Esophagus squamous epithelium (tissue), 5 donors: ENCODE measurements at places on chromosomes 12 and 14.
A peak's percentile ranks its signal among the peaks of the same experiment; 100 is the strongest.

- no peak for DNase-seq
Observed at GRCh38 chr12:100164153-100164704, 21.6 kb upstream of the BLTP3B start.

DNA sequence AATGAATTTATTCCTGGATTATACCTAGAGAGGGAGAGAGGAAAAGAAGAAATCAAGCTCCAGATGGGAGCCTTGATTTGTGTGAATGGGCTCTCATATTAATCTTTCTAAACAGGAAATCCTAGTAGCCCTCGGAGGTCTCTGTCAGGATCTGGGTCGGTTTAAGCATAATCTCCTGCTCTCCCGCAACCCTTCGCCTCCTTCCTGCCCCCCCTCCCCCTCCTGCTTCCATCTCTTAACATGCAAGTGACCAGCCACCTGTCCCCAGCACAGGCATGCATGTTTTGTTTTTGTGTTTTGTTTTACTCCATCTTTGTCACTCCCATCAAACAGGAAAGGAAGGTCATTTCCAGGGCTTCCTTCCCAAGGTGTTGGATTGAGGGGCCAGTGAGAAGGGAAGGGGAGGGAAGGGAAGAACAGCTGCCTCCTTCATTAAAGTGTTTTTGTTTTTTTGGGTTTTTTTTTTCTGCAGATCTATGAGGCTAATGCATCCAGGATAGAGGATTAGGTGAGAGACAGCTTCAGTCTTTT is 4.8 kb upstream of the KCNA5 start:
- no peak for DNase-seq

DNA sequence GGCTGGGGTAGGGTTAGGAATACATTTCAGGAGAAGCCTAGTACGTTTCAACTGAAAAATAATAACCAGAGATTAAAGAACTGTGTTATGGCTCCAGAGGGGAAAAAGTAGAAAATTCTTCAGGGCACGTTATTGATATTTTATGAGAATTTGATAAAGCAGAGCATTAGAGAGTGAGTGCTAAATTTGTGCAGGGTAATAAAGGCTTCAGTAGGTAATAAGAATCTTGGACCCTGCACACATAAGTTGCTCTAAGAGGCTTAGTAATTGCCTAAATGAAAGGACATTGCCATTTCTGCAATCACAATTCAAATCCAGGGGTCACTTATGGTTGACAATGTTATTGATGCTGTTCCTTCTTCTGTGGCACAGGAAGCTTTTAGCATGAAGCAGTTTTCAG is 439.4 kb upstream of the DCN start:
- no peak for DNase-seq

- no peak for DNase-seq
Observed at GRCh38 chr14:90788031-90788430, 28.2 kb downstream of the TTC7B start.

GRCh38 chr14:105249182-105250007 is 1.1 kb downstream of the BTBD6 start:
- DNase-seq, result no peak

DNA sequence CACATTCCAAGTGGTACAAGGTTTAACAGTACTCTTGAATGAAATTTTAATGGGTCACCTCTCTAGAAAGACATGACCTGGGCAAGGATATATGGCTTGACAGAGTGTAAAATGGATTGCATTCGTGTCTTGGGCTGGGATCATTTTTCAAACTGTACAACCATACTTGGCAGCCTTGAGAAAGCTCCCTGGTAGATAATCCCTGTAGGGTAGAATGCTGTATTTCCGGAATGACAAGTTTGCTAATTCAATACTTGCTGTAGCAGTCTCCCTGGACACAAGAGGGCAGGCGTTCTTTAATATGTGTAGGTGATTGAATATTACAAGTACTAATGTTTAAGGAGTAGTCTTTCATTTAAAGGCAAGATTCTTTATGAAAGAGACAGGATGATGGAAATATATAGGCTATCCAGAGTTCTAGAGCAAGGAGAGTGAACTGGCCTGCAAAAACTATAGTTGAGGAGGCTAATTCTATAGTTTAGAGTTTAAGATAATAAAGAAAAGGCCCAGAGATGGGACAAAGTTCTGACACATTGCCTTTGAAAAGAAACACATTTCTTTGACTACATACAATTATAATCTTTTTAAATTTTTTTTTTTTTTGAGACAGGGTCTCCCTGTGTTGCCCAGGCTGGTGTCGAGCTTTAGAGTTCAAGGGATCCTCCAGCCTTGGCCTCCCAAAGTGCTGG is 53.4 kb downstream of the PLBD1 start:
- DNase-seq, result no peak

GRCh38 chr14:99578541-99579101 is 25.4 kb downstream of the CCDC85C start:
- DNase-seq, result no peak

DNA sequence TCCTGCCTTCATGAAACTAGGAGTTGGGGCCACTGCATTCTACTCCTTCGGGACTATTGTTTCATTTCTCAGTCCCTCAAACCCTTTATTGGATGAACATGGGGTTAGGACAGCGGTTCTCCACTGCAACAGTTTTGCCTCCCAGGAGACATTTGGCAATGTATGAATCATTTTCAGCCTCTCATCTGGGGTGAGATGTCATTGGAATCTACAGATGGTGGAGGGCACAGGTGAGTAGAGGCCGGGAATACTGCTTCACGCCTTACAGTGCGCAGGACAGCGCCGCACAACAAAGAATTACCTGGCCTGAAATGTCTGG is 649 bp upstream of the GNPNAT1 start:
- no peak for DNase-seq

DNA sequence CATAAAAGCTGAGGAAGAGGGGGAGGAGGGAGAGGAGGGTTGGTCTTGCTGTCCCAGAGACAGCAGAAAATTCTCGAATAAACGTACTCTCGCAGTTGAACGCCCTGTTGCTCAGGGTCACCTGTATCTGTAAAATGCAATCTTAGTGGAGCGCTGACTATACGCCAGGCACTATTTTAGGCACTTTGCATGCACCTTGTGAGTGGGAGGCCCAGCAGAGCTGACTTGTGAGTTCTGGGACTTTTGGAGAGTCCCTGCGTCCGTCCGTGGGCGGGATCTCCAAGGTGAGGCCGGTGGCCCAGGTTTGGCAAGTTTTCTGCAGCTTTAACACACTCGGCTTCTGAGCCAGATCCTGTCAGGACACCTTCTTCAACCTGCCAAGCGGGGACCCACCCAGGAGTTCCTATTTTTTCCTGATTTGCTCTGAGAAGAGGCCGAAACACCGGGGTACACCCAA is 32.5 kb upstream of the PLEKHG6 start:
- DNase-seq, result no peak

- DNase-seq, result no peak
Observed at GRCh38 chr14:85545738-85546137, 15.8 kb downstream of the FLRT2 start.

- DNase-seq, result no peak
Observed at GRCh38 chr12:123483602-123484248, 25.8 kb downstream of the SNRNP35 start.

GRCh38 chr12:17278946-17279345 is 673.0 kb upstream of the LMO3 start:
- no peak for DNase-seq

- no peak for DNase-seq
Observed at GRCh38 chr12:49983892-49984291, 11.1 kb downstream of the AQP6 start.

GRCh38 chr12:84767079-84767478 is 145.5 kb downstream of the SLC6A15 start:
- DNase-seq, result no peak

- no peak for DNase-seq
Observed at GRCh38 chr12:53267306-53267998, 647 bp upstream of the ESPL1 start.

DNA sequence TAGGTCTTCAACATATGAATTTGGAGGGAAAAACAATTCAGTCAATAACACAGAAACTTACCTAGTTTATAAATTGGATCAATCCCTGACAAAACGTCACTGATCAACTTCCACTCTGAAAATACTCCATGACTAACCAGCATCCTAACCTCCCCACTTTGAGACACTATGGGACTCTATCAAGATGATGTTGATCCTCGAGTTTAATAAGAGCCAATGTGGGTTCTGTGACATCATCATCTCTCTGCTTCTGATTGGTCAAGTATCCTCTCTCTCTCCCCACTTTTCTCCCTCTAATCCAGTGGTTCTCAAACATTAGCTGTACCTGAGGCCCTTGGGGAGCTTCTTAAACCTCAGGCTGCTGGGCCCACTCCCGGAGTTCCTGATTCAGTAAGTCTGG is at the start of gene SMCO2:
SMCO2 (plus strand) TSS at position 301 of the 400 bp plus-strand sequence. CDS start 23,896 bp downstream, outside the sequence.
- no peak for DNase-seq

DNA sequence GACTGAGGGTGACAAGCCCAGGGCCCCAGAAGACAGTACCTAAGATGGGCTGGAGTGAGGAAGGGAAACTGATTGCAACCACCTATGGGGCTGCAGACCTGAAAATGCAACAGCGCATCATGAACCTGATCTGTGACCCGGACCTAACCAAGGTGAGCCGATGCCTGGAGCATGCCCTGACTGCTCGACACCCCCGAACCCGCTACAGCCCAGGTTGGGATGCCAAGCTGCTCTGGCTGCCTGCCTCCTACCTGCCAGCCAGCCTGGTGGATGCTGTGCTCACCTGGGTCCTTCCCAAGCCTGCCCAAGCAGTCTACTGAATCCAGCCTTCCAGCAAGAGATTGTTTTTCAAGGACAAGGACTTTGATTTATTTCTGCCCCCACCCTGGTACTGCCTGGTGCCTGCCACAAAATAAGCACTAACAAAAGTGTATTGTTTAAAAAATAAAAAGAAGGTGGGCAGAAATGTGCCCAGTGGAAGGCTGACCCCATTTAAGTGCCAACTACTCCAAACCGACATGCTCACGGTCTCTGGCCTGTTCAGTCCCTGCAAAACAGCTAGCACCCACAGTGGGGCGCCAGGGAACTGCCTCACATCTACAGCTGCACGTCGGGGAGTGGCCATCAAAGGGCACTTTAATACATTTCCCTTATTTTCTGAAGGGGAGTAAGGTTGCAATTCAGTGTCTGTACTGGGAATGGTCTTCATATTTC is 4.2 kb downstream of the RDH5 start:
- DNase-seq, result no peak

GRCh38 chr14:63392236-63392635 is 73.5 kb upstream of the GPHB5 start:
- DNase-seq, result no peak

DNA sequence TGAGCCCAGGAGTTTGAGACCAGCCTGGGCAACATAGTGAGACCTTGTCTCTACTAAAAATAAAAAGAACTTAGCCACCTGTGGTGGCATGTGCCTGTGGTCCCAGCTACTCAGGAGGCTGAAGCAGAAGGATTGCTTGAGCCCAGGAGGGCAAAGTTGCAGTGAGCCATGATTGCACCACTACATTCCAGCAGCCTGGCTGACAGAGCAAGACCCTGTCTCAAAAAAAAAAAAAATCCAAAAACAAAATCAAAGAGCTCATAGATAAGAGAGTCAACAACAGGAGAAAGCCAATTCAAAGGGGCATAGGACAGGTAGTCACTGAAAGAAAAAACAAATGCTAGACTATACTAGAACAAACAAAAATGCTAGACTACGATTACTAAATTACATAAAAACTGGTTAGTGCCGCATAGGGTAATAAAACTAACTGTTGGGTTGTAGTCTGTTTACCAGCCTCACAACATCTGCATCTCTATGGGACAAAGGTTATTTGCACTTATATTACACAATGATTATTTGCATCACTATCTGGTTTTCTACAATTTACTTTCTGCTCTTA is 16.6 kb upstream of the EEA1 start:
- DNase-seq, result no peak

GRCh38 chr14:102760496-102761193 is 16.6 kb upstream of the TRAF3 start:
- no peak for DNase-seq

DNA sequence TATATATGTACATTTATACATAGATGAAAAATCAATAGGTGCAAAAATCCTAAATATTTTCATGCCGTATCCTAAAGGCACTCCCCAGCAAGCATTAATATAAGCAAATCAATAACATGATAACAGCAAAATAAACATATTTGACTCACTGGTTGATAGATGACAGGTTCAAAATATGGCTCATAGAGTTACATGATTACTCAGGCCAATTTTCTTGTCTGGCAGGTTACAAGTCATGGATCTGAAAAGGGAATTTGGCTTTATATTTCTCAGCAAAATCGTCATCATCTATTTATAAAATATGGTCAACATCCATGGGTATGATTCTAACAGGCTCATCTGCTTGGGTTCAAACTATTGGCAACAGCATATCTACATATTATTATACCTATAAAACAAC is 34.9 kb upstream of the SYT1 start:
- DNase-seq, result no peak

GRCh38 chr14:84819528-84819927 is 710.4 kb upstream of the FLRT2 start:
- DNase-seq, result no peak

GRCh38 chr12:27109334-27110028 is 27.1 kb upstream of the C12orf71 start:
- DNase-seq, result no peak

- no peak for DNase-seq
Observed at GRCh38 chr14:52279408-52279807, 11.9 kb downstream of the PTGDR start.

DNA sequence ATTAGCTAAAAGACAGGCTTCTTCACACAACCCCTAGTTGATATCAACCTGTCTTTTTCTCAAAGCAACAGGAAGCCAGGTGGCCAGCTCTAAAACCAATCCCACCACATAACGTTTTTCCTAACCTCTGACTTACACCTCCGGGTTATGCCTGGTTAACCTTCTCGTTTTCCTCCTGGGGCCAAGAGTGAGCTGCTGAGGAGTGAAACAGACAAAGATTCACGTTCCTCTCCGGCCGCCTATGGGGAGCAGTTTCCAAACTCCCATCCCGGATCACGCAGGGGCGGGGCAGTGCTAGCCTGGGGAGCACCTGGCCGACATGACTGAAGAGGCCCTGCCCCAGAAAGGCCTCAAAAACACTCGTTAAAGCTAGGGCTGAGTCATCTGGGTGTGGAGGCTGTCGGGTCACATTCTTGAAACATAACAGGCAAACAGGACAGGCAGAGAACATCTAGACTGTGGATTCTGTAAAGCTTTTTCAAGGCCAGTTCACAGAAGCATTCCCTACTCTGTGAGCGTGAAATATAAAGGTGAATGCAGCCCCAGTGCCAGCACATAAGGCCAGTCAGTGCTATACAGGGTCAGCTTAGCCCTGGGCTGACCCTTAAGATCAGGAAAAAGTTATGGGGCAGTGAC is 25.9 kb upstream of the LGALS3 start:
- DNase-seq, result peak; percentile 37

GRCh38 chr14:89957376-89957775 is 1.6 kb downstream of the TDP1 start:
- DNase-seq, result no peak

DNA sequence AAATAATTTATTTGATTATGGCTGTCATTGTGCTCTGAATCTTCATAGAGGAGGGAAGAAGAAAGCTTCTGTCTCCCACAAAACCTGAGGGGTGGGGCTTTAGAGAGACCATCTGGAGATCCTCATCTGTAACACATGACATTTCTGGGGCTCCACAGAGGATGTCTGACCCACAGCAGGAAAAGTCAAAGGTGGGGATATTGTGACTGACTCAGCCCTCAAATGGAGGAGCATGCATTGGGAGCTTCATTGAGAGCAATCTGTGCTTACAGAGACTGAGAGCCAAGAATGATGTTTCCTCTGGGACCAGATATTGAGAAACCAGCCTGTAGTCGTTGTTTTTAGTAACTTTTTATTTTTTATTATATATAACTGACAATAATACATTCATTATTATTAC is 158.7 kb downstream of the SYT1 start:
- DNase-seq, result no peak
